ENCODE measurements at places on chromosomes 1 and 21. TPM values are rescaled to one million over a fixed set of nuclear protein-coding genes. Genes with fewer than 3 reads are reported as not detected.
A peak's percentile ranks its signal among the peaks of the same experiment; 100 is the strongest.

The CEP350 gene
- 55.3 TPM for total RNA-seq

- DNase-seq = no peak
These were observed 1126.6 kb downstream of the BRINP3 start for GRCh38 chr1:189350983-189351616.

GRCh38 chr1:98322086-98322485, 339.4 kb upstream of the SNX7 start:
- no peak for DNase-seq

DNA sequence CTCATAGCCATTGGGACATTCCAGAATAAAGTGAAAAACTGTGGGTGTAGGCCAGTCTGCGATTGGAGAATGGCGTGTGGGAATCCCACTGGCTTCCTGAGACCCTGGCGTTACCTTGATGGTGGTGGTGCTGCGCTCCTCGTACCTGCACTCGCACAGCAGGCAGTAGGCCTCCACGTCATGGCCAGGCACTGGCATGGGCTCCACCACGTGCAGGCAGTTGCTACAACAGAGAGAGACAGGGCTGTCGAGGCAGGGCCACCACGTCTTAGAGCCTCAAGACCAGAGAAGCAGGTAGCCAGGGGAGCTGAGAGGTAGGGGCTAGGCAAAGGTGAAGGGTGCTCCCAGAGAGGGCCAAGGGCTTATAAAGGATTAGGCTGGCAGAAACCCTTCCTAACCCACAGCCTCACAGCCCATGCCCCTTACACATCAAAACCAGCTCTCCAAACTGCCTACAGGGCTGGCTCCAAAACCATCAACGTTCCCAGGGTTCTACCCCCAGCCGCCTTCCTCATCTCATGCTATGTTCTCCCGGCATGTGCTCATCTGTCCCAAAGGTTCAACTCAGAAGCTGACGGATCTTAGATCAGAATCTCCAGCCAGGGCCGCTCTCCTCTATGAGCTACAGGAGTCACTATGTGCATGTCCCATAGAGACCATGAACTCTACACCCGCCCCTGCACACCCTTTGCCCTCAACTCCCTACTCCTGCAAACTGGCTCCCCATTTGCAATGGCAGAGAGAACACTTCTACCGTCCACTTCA, 7.5 kb downstream of the TMEM9 start:
- DNase-seq = no peak

- no peak for DNase-seq
These were observed 34.6 kb downstream of the TMEM63A start for GRCh38 chr1:225847610-225848009.

The ALX3 gene
- not detected for total RNA-seq

DNA sequence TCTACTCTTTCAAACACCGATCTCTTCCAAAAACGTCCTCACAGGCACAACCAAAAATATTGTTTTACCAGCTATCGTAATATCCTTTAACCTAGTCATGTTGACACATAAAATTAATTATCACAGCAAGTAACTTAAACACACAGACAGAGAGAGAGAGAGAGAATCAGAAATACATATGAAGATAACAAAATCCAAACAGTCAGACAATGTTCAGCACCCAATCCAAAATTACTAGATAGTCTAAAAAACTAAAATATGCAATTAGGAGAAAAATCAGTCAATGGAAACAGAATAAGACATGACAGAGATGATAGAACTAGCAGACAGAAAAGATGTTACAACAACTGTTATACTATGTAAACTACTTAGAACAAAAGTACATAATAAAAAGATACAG, 537.7 kb downstream of the LMO4 start:
- no peak for DNase-seq

DNA sequence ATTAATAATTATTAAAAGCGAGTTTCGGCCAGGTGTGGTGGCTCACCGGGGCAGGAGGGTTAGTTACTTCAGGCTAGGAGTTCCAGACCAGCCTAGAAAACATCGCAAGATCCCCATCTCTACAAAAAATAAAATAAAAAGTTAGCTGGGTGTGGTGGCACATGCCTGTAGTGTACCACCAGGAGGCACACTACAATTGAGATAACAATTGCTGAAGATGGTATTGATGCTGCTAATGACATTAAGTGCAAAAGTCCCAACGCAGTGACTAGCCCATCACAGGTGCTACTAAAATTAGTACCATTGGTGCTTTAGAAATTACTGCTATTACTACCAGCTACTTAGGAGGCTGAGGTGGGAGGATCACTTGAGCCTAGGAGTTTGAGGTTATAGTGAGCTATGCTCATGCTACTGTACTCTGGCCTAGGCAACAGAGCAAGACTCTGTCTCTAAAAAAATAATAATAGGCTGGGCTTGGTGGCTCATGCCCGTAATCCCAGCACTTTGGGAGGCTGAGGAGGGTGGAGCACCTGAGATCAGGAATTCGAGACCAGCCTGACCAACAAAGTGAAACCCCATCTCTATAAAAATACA, 156.6 kb downstream of the GREM2 start:
- no peak for DNase-seq

DNA sequence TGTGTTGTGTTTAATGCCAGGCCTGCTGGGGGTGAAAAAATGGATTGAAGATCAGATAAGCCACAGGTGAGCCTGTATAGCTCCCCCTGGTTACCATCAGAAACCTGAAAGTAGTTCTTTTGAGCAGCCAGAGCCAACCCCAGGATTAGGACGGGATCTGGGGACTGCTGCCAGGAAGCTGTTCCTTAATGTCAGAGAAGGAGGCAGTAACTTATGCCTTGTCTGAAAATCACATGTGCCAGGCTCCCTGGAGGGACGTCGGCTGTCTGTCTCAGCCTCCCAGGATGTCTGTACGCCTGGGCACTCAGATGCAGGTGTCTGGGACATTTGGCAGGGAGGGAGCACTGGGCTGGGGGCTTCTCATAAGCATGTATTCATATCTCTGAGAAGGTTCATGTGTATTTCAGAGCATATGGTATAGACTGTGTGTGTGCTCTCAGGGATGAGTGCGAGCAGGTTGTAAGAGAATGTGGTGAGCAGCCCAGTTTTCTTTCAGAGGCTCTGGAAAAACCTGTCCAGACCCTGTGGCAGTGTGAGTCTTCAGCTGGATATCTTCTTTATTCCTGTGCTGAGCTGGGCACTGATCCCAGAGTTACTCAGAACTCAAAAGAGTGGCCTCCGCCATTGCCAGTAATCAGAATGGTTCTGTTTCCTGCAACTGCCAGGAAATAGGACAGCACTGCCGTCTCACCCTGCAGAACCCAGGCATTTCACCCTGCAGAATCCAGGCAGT, 2.8 kb downstream of the FAM43B start:
- no peak for DNase-seq

DNA sequence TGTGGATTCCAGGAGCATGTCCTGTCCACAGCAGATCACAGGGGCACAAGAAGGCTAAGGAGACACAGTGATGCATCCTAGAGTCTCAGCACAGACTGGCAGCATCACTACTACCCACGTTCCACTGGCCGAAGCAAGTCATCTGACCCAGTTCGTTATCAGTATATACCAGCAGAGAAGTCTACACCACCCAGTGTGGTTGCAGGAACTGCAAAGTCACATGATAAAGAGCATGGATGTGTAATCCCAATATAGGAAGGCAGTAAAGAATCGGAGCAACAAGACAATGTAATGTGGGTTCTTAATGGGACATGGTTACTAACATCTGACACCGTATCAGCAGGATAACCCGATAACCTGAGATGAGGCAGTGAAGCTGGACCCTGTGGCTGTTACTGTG, 246.6 kb downstream of the RRAGC start:
- no peak for DNase-seq

GRCh38 chr1:155301342-155301841, at the start of gene PKLR:
Gene PKLR (minus strand): TSS chr1:155301438. CDS start chr1:155301395, 43 bp downstream.
- DNase-seq = no peak

GRCh38 chr1:45266151-45266801, 59.9 kb upstream of the ZSWIM5 start:
- peak; percentile 71 for DNase-seq

GRCh38 chr1:98387701-98388100, 273.8 kb upstream of the SNX7 start:
- DNase-seq = no peak

GRCh38 chr1:216186816-216187215, 236.4 kb downstream of the USH2A start:
- DNase-seq = no peak

- no peak for DNase-seq
These were observed 37.7 kb downstream of the ODR4 start for GRCh38 chr1:186413319-186413718.

- no peak for DNase-seq
These were observed 34.9 kb downstream of the AADACL4 start for GRCh38 chr1:12678820-12679219.

The CYP2J2 gene
- total RNA-seq = 100 TPM
